CD4-positive, alpha-beta memory T cell (primary cell): ENCODE measurements at places on chromosomes 12 and 14. TPM values are rescaled to one million over a fixed set of nuclear protein-coding genes. Genes with fewer than 3 reads are reported as not detected.
A peak's percentile ranks its signal among the peaks of the same experiment; 100 is the strongest.

NRIP2 gene
- polyA plus RNA-seq = 0.29 TPM

SPX gene
- polyA plus RNA-seq = not detected

CLEC4C gene
- polyA plus RNA-seq = not detected

CAPS2 gene
- 1.5 TPM for polyA plus RNA-seq

RNASE7 gene
- polyA plus RNA-seq = not detected

VWF gene
- not detected for polyA plus RNA-seq

PLD4 gene
- 0.68 TPM for polyA plus RNA-seq

PRKD1 gene
- not detected for polyA plus RNA-seq

CHFR gene
- polyA plus RNA-seq = 31.6 TPM

ESYT1 gene
- polyA plus RNA-seq = 690 TPM

DYRK2 gene
- polyA plus RNA-seq = 30.8 TPM

RPL10L gene
- polyA plus RNA-seq = not detected

CLEC1A gene
- not detected for polyA plus RNA-seq

TMEM233 gene
- not detected for polyA plus RNA-seq

CEP128 gene
- polyA plus RNA-seq = 2.9 TPM

MYF6 gene
- not detected for polyA plus RNA-seq

GNPNAT1 gene
- 16.2 TPM for polyA plus RNA-seq

B4GALNT1 gene
- polyA plus RNA-seq = not detected

IL31 gene
- polyA plus RNA-seq = not detected

RNASE3 gene
- polyA plus RNA-seq = not detected

SELPLG gene
- 485 TPM for polyA plus RNA-seq

GRCh38 chr12:48039151-48039550 lies 34.9 kb upstream of the COL2A1 start:
- no peak for DNase-seq
- H3K4me3 ChIP-seq = no peak overlapping the region
- H3K36me3 ChIP-seq = no peaks in the 10 kb centered on the region
- no peaks in the 10 kb centered on the region for H3K27me3 ChIP-seq
- H3K4me1 ChIP-seq = no peaks in the 10 kb centered on the region
- H3K27ac ChIP-seq = no peak overlapping the region

DNA sequence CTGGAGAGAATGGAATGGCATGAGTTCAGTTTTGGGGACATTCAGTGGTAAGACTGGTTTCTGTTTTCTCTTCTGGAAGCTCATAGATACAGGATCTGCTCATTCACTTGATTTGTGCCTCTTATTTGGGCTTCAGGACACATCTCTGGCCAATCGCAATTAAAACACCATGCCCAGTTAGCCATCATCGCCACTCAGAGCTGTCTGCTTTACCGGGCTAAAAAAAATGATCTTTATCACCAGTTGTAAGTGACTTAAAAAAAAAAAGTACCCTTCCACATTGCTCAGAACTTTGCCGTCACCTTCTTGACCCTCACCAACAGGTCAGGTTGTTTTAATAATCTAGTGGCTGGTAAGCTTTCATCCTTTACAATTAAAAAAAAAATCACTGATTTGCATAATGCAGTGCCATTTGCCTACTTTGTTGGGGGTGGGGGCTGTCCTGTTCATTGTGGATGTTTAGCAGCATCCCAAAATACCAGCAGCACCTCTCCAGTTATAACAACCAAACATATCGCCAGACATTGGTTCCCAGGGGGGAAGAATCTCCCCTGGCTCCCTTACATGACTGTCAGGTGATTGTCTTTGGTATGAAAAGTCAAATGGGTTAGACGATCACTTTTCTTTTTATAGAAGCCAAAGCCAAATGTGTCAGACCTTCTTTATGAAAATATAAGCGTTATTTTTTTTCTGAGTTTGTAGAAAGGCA lies 150.1 kb downstream of the PRKCH start:
- H3K4me3 ChIP-seq = peak overlapping the region; percentile 25
- peak overlapping the region; percentile 66 for H3K27ac ChIP-seq
- H3K36me3 ChIP-seq = peaks cover 16% of the 10 kb centered on the region
- H3K4me1 ChIP-seq = peaks cover 94% of the 10 kb centered on the region

- no peaks in the 10 kb centered on the region for H3K4me1 ChIP-seq
- no peaks in the 10 kb centered on the region for H3K27me3 ChIP-seq
- H3K27ac ChIP-seq = no peak overlapping the region
- DNase-seq = no peak
- H3K36me3 ChIP-seq = no peaks in the 10 kb centered on the region
- H3K4me3 ChIP-seq = no peak overlapping the region
These were observed 11.6 kb upstream of the GXYLT1 start for GRCh38 chr12:42156232-42156631.

DNA sequence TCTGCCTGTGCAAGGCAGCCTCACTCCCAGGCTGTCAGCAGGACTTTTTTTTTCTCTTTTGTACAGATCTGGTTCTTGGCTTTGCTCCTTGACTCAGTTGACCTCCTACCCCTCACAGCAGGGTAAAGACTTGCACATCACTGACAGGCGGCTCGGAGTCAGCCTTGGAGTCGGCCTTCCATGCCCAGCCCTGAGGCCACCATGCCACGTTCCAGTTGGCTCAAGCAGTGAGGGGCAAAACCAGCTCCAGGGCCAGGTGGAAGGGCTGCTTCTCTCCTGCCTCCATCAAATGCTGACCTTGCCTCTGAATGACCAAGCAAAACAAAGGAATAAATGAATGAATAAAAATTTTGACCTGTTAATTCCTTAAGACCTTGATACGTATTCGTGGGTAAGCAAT lies 27.6 kb downstream of the JAG2 start:
- H3K27me3 ChIP-seq = no peaks in the 10 kb centered on the region
- H3K36me3 ChIP-seq = no peaks in the 10 kb centered on the region
- no peak overlapping the region for H3K27ac ChIP-seq
- DNase-seq = no peak

GRCh38 chr14:69531135-69531534 lies 43.5 kb downstream of the CCDC177 start:
- no peak for DNase-seq
- H3K36me3 ChIP-seq = no peaks in the 10 kb centered on the region
- H3K27me3 ChIP-seq = no peaks in the 10 kb centered on the region

DNA sequence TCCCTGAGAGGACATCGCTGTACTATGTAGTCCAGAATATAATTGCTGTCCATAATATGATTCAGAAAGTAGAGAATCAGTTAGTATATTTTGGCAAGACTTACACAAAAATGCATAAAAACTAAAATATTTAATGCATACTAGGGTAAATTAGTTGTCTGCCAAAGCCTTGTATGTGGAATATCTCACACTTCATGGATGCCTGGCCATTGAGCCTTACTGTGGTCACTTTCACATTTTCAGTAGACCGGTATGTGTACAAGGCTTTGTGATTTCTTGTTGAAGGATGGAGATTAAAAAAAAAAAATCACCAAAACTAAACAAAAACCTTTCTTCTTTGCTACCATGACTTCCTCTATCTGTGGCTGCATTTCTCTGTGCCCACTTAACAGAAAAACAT lies 197.3 kb upstream of the DDHD1 start:
- DNase-seq = no peak
- no peak overlapping the region for H3K4me3 ChIP-seq
- no peaks in the 10 kb centered on the region for H3K36me3 ChIP-seq
- no peak overlapping the region for H3K27ac ChIP-seq

GRCh38 chr12:14834509-14834908 lies 8.8 kb downstream of the ART4 start:
- no peak for DNase-seq
- peaks cover 2% of the 10 kb centered on the region for H3K27me3 ChIP-seq
- H3K27ac ChIP-seq = no peak overlapping the region
- H3K36me3 ChIP-seq = no peaks in the 10 kb centered on the region

GRCh38 chr12:79689061-79689476 lies 1.7 kb downstream of the PAWR start:
- H3K36me3 ChIP-seq = no peaks in the 10 kb centered on the region
- peak; percentile 1 for DNase-seq
- peaks cover 11% of the 10 kb centered on the region for H3K4me1 ChIP-seq
- H3K27ac ChIP-seq = no peak overlapping the region

GRCh38 chr14:93723001-93723400 lies 65.3 kb downstream of the PRIMA1 start:
- H3K27me3 ChIP-seq = no peaks in the 10 kb centered on the region
- no peak overlapping the region for H3K4me3 ChIP-seq
- H3K36me3 ChIP-seq = no peaks in the 10 kb centered on the region
- H3K4me1 ChIP-seq = no peaks in the 10 kb centered on the region
- H3K27ac ChIP-seq = no peak overlapping the region

GRCh38 chr12:87988534-87988933 lies 40.7 kb downstream of the C12orf50 start:
- no peak for DNase-seq
- no peaks in the 10 kb centered on the region for H3K27me3 ChIP-seq
- H3K36me3 ChIP-seq = no peaks in the 10 kb centered on the region

DNA sequence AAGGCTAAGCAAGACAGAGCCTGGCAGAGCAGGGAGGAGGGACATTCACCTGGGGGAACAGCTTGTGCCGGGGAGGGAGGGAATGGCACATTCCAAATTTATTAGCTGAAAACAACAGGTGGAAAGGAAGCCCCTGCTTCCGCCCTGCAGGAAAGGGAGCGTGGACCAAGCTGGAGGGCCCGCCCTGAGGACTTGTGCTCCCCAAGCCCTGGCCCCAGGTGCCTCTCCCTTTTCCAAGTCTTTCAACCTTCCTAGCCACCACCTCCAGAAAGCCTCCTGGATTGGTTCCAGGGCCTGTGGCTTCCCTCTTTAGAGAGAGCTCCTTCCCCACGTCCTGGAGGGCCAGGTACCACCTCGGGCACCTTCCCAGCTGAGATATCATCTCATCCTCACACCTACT lies 2.7 kb downstream of the DEGS2 start:
- no peak overlapping the region for H3K27ac ChIP-seq
- H3K4me1 ChIP-seq = peaks cover 9% of the 10 kb centered on the region
- H3K27me3 ChIP-seq = no peaks in the 10 kb centered on the region
- H3K4me3 ChIP-seq = no peak overlapping the region

GRCh38 chr12:18270958-18271460 lies 9.7 kb downstream of the PIK3C2G start:
- no peak overlapping the region for H3K4me3 ChIP-seq
- no peak overlapping the region for H3K27ac ChIP-seq
- no peaks in the 10 kb centered on the region for H3K27me3 ChIP-seq
- no peaks in the 10 kb centered on the region for H3K36me3 ChIP-seq
- H3K4me1 ChIP-seq = no peaks in the 10 kb centered on the region

DNA sequence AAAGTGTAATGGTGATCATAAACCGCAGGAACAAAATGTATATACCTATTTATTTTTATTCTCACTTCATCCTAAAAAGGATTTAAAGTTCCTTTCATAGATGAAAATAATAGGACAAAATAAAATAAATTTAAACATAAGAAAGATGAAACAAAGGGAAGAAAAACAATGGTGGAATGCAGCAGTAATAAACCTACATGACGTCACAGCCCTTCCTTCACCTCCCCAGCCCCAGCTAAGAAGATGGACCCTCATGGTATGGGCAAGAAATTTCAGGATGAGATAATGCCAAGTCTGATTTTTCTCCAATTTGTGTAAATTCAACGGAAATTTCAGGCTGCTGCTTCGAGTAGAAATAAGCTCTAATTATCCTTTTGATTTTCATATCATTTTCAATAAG lies 381.0 kb downstream of the LRIG3 start:
- H3K4me1 ChIP-seq = no peaks in the 10 kb centered on the region
- DNase-seq = no peak
- no peak overlapping the region for H3K27ac ChIP-seq
- H3K36me3 ChIP-seq = no peaks in the 10 kb centered on the region
- no peaks in the 10 kb centered on the region for H3K27me3 ChIP-seq

GRCh38 chr12:64800640-64801039 lies 23.8 kb upstream of the TBC1D30 start:
- no peaks in the 10 kb centered on the region for H3K27me3 ChIP-seq
- H3K4me3 ChIP-seq = no peak overlapping the region

GRCh38 chr14:61003571-61003970 lies 22.5 kb downstream of the SLC38A6 start:
- H3K36me3 ChIP-seq = no peaks in the 10 kb centered on the region
- no peak overlapping the region for H3K27ac ChIP-seq
- no peaks in the 10 kb centered on the region for H3K27me3 ChIP-seq
- H3K4me1 ChIP-seq = no peaks in the 10 kb centered on the region

DNA sequence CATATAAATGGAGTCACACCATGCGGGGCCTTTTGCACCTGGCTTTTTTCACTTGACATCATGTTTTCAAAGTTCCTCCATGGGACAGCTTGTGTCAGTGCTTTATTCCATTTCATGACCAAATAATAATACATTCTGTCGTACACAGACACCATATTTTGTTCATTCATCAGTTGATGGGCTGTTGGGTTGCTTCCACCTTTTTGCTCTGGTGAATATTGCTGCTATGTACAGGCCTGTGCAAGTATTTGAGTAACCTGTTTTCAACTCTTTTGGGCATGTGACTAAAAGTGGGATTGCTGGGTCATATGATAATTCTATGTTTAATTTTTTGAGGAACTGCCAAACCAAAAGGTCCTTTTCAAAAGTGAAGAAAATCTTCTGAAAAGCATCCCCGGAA lies 46.9 kb downstream of the HCAR2 start:
- H3K27ac ChIP-seq = no peak overlapping the region
- no peaks in the 10 kb centered on the region for H3K4me1 ChIP-seq
- no peaks in the 10 kb centered on the region for H3K27me3 ChIP-seq
- H3K36me3 ChIP-seq = no peaks in the 10 kb centered on the region

DNA sequence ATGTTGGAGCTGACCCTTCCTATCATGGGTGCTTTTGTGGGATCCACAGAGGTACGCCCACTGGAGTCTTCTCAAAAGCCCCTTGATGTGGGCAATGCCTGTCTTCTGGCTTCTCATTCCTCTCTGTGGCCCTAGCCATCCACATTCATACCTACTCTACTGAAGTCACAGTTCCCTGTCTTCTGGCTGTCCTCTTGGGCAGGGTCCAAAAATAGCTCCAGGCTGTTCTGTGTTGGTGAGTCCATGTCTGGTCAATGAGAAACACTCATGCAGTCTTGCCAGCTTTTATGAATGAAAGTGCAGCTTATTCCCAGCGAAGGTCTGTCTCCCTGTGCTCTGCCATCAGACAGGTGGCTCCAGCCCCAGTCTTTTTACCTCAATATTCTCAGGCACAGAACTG lies 135.9 kb upstream of the MDM1 start:
- DNase-seq = no peak
- H3K36me3 ChIP-seq = no peaks in the 10 kb centered on the region
- no peaks in the 10 kb centered on the region for H3K27me3 ChIP-seq
- no peak overlapping the region for H3K27ac ChIP-seq
- no peak overlapping the region for H3K4me3 ChIP-seq
